Stimulated activated CD8-positive, alpha-beta memory T cell treated with anti-CD3 and anti-CD28 coated beads, Interleukin-15, amount 100 ng/mL, for 24 hours (primary cell): ENCODE measurements at places on chromosomes 2 and 18.

GRCh38 chr2:167954495-167954894, 292.9 kb downstream of the STK39 start:
- no peak for DNase-seq

DNA sequence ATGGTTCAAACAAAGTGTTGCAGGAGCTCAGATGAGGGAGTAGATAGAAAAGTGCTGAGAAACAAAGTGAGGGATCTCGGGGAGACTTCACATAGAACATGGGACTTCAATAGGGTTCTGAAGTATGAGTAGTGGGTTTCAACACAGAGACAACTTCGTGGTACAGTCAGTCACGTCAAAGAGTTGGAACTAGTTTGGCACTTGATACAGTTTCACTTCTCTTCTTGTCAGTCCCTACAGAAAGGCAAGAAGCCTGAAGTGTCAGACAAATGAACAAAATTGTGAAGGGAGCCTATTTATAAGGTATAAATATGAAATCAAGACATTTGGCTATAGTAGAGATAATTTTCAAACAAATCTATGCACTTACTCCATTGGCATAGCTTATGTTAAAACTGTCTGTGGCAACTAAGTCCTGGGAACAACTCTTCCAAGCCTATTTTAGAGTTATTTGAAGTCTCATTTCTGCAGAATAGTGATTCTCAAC, 338.0 kb downstream of the TDRD15 start:
- DNase-seq = no peak

DNA sequence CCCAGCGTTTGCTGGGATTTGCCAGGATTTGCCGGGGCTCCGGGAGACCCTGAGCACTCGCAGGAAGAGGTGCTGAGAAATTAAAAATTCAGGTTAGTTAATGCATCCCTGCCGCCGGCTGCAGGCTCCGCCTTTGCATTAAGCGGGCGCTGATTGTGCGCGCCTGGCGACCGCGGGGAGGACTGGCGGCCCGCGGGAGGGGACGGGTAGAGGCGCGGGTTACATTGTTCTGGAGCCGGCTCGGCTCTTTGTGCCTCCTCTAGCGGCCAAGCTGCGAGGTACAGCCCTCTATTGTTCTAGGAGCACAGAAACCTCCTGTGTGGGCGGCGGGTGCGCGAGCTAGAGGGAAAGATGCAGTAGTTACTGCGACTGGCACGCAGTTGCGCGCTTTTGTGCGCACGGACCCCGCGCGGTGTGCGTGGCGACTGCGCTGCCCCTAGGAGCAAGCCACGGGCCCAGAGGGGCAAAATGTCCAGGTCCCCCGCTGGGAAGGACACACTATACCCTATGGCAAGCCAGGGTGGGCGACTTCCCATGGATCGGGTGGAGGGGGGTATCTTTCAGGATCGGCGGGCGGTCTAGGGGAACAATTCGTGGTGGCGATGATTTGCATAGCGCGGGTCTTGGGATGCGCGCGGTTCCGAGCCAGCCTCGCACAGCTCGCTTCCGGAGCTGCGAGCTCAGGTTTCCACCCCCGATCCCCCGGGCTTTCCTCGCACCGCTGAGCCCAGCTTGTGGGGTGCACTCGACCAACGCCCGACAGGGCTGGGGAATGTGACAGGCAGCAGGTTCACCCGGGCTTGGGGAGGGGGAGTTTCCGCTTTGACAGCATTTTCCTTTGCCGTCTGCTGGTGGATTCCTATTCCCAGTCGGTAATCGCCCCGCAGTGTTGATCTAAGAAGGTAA, 2.8 kb downstream of the ONECUT2 start:
- DNase-seq = no peak

GRCh38 chr2:238915596-238915995, 67.7 kb downstream of the TWIST2 start:
- DNase-seq = no peak

DNA sequence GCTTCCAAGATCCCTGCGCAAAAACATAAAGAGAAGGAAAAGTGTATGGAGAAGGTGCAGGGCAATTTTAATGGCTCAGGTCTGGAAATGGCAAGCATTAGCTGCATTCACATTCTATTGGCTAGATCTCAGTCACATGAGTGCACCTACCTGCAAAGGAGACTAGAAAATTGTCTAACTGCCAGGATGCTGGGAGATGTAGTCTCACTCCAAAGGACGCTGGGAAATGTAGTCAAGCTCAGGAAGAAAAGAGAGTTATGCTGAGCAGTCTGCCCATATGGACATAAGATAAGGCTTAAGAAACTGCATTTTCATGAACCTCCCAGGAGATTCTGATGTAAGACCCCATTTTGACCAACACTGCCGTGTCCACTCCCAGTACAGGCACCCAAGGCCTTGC, 9.5 kb upstream of the KLHL29 start:
- no peak for DNase-seq

GRCh38 chr18:73884868-73885267, 262.8 kb downstream of the FBXO15 start:
- DNase-seq = no peak

DNA sequence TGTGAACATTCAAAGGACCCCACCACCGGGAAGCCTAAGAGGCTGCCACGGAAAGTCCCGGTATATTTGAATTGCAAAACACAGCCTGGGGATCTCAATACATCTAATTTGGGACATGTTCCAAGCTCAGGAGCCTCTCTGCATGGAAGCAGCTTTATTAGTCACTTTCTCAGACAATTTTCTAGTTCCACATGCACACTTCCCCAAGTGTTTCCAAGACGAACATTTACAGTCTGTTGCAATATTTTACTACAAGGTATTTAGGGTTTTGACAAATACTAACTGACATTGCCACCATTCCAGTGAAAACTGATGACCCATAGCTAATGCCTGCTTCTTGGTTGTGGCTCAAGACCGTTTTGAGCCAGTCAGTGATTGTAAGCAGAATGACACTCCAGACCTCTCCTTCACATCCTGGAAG, 145.3 kb downstream of the NCKAP5 start:
- DNase-seq = no peak

DNA sequence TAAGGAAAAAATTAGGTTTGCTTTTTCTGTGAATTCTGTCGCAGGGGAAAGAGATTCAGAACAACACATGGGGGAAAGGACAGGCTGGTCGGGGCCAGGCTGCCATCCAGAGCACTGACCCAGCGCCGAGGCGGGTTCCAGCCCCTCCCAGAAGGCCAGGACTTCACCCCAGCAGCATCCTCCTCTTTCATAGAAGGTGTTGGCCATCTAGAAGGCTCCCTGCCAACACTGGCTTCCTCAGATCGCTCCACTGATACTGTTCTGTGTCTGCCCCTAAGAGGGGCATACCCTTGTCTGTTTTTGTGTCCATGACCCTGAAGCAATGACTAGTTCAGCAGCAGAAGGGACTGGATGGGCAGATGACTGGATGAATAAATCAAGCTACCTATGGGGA, 144.5 kb downstream of the HDAC4 start:
- DNase-seq = no peak

DNA sequence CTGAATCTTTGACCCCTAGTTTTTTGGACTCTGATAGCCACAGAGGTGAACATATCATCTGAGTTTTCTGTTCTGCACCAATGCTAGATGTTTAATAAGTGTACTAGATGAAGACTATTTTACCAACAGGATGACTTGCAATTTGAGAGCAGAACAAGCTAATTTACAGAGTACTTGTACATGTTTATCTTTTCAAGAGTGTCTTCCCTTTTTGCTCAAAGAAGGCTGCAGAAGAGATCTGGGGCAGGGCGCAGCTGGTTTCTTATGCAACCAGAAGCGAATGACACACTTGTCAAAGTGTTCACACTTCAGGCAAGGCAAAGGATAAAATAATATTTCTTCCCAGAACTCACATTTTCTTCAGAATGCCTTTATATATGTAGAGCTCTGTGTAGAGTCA, 86.0 kb downstream of the VWA3B start:
- no peak for DNase-seq

- no peak for DNase-seq
Observed at GRCh38 chr18:68676913-68677312, 38.0 kb downstream of the TMX3 start.

GRCh38 chr2:100780203-100781008, 39.5 kb upstream of the NPAS2 start:
- DNase-seq = no peak
